ENCODE measurements at places on chromosomes 2 and 18.

DNA sequence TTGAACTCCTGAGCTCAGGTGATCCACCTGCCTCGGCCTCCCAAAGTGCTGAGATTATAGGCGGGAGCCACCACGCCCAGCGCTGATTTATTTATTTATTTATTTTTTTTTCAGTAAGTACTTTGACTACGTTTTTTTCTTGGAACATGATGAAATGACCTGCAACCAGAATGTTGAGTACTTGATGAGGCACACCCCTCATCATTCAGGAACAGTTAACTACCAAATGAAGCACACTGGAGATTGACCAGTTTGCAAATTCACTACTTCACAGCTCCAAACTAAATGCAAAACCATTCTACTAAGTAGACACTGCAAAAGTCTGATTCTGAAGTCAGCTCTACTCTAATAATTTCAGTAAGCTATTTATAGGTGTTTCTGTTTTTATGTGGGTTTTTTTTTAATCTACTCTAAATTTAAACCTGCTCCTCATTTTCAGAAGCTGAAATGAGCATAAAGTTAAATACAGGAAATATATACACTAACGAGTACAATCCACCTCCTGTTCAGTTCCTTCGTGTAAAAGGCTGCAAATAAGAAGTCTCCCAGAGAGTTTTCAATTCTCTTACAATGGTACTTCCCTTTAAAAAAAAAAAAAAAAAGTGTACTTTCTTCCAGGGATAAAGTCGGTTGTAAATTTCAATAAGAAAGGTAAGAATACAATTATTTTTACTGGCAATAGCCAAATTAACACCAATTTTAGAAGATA is 1.4 kb downstream of the GFPT1 start:
- no peak for DNase-seq

GRCh38 chr18:29301048-29301447 is 1124.1 kb upstream of the CDH2 start:
- no peak for DNase-seq

- no peak for DNase-seq
Observed at GRCh38 chr2:234596696-234597575, 100.1 kb upstream of the ARL4C start.

GRCh38 chr2:164655336-164655735 is 34.1 kb upstream of the GRB14 start:
- no peak for DNase-seq

GRCh38 chr2:152468899-152469692 is 134.1 kb downstream of the FMNL2 start:
- no peak for DNase-seq

GRCh38 chr2:165068487-165068757 is 113.1 kb upstream of the SLC38A11 start:
- DNase-seq, result no peak

GRCh38 chr2:12982149-12982584 is 265.4 kb downstream of the TRIB2 start:
- DNase-seq, result no peak

GRCh38 chr2:4618630-4619228 is 915.4 kb downstream of the DCDC2C start:
- DNase-seq, result no peak

- DNase-seq, result peak; percentile 29
Observed at GRCh38 chr2:97740590-97741182, 27.3 kb downstream of the ZAP70 start.

DNA sequence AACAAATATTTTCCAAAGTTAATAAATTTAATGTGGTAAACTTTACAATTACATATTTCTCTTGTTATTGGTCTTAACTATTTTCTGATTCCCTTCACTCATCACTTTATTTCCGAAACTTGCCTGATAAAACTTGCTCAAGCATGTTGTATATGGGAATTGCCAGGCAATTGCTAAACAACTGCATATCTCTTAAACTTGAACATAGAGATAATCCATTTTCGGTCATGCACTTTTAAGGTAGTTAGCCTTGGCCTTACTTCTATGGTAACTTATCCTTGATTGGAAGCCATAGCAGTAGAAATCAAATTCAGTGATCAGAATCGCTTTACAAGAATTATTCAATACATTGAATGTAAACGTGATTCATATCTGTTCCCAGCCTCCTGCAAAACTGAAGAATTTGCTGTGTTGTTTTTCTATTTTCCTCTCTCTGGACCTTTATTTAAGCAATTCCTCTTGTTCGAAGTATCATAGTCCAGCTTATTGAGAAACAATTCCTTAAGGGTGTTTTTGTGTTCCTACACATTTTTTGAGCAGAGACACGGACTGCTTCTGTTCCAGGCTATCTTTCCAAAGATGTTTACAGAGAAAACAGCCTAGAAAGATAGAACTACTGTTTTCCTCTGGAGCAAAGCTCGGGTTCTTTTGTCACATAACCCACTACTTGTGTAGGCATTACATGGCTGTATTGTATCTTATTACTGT is 674.3 kb downstream of the IRS1 start:
- DNase-seq, result no peak

- DNase-seq, result no peak
Observed at GRCh38 chr2:126620302-126620701, 35.7 kb upstream of the GYPC start.

DNA sequence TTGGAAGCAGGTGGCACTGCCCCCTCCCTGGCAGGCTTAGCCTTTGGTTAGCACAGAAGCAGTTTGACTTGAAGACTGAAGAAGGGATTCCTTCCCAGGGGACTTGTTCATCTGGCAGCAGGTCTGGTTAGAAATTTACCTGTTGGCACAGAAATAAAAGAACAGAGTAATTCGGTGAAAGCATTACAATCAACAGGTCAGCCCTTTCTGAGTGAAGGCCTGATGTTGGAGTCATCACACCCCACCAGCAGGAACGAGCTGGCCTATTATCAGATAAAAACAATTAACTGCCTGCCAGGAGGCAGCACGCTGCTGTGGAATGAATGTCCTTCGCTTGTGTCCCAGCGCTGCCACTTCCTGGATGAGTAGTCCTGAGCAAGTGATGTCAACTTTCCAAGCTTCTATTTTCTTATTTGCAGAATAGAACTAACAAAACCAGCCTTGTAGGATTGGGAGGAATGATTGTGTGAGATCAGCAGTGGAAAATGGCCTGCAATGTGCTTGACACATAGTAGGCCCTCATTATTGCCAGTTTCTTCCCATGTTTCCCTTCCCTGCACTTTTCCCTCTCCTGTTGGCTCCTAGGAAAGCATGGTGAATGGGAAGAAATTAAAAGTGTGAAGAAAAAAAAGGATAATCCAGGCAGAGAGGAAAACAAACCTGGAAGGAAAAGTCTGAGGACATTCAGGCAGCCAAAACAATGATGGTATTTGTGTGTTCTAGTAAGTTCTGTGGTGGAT is 29.0 kb downstream of the LGALSL start:
- no peak for DNase-seq

- DNase-seq, result no peak
Observed at GRCh38 chr18:79546781-79547272, 132.8 kb upstream of the CTDP1 start.

DNA sequence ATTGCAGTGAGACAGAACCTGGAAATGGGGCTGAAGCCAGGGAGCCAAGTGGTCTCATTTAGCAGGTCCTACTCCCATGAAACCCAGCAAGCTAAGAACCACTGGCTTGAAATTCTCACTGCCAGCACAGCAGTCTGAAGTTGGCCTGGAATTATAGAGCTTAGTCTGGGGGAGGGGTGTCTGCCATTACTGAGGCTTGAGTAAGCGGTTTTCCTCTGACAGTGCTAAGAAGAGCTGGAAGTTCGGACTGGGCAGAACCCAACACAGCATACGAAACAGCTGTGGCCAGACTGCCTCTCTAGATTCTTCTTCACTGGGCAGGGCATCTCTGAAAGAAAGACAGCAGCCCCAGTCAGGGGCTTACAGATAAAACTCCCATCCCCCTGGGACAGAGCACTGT is 305.7 kb upstream of the SETBP1 start:
- no peak for DNase-seq

- DNase-seq, result no peak
Observed at GRCh38 chr2:240095556-240096523, 40.3 kb downstream of the COPS9 start.

GRCh38 chr2:55965966-55966365 is 42.4 kb upstream of the EFEMP1 start:
- no peak for DNase-seq

DNA sequence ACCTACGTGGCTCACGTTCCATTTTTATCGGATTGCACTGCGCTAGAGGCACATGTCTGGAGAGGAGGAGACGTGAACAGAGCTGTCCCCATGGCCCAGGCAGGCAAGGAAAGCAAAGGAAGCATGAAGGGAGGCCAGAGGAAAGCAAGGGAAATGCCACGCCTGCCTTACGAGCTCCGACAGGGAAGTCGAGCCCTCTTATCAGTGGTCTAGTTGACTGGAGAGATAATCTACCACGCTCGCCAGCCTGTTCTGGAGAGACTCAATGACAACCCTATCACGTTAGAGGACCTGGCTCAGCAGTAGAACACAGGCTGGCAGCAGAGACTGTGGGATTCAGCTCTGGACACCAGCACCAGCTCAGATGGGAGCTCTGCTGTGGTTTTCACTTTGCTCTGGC is 202.6 kb upstream of the ID2 start:
- DNase-seq, result peak; percentile 44

GRCh38 chr2:100924520-100925451 is 77.3 kb upstream of the RPL31 start:
- no peak for DNase-seq

DNA sequence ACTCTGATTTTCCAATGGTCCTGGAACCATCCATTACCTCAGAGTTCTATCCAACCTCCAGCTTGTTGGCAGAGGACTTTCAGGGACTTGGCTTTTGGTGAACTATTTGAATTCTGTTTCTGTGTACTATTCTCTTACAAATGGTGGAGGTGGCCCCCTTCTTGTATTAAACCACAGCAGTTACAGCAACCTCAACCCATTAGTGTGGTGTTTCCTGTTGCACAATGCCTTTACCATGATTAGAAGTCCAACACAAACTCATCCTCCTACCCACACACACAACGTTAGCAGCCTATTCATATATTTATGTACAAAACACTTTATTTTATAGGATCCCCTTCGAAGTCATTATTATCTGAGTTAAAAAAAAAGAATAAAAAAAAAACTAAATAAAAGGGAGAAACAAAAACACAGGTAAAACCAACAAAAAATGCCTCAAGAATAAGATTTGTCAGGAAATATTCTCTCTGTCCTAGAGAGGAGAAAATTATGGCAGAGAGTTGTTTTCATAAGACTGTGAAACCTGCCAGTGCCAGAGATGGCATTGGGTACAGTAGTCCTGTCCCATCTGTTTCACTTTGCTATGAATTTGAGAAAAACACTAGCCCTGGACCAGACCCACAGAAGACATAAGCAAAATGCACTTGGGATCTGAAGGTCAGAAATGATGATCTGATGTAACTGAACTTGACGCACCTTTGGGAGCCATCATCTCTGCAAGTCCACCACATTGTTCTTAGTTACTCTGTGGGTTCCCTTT is 1896.0 kb upstream of the PIK3C3 start:
- no peak for DNase-seq

DNA sequence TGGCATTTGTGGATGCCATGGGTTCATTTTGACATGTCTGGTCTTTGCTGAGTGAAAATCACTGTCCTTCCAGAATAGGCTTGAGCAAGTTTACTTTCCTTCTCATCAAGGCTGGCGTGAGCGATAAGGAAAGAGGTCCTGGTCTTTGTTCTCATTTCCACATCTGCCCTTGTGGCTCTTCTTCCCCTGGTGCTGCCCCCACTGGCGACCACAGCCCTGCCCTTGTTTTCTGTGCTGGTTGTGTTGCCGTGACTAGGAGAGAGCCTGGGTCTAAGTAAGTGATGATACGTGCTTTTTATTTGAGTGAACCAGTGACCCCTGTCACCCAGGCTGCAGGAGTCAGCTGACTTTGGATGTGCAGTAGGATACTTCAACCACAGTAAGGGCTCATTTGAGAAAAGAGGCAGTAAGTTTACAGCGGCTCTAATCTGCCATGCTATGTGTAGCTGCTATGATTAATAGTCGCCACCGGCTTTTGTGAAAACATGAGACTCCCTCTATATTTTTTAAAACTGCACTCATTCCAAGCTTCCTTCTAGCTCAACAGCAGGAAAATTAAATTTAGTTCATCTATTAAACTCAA is 441.7 kb downstream of the RNF144A start:
- no peak for DNase-seq

GRCh38 chr2:149020432-149020851 is 18.1 kb upstream of the LYPD6B start:
- DNase-seq, result no peak

- DNase-seq, result no peak
Observed at GRCh38 chr18:13107074-13107473, 111.5 kb upstream of the LDLRAD4 start.

- DNase-seq, result no peak
Observed at GRCh38 chr2:44295633-44296359, 20.5 kb downstream of the SLC3A1 start.

- DNase-seq, result no peak
Observed at GRCh38 chr2:229740279-229740678, 25.9 kb upstream of the DNER start.

GRCh38 chr2:55729136-55729685 is 35.6 kb upstream of the PNPT1 start:
- DNase-seq, result no peak

DNA sequence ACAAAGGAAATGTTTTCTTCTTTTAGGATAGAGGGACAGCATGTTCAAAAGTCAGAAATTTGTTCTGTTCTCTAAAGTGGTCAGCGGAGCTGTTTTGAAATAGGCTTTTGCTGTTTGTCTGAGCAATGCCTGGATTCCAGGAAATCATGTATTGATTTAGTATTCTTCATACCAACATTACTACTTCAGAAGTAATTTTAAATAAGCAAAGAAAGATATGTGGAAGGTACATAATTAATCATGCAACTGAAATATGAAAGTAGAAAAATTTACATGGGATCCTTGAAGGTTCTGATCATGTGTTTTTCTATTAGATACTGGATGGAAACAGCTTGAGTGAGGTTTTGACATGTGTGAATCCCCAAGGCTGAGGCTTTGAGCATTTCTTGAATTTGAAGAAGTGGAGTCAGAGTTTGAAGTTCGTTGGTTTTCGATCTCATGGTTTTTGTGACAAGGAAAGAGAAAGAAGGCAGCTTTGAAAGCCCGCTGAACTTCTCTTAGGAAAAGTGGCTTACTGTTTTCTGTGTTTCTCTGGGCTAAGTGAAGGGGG is 220.0 kb downstream of the LDLRAD4 start:
- no peak for DNase-seq

GRCh38 chr2:178895872-178896271 is 88.6 kb upstream of the TTN start:
- no peak for DNase-seq

- no peak for DNase-seq
Observed at GRCh38 chr2:12721566-12722446, 5.1 kb downstream of the TRIB2 start.

Measured in left ventricle myocardium inferior (tissue), 1 donor.